ENCODE measurements at places on chromosomes 7 and 10.

- DNase-seq: no peak
These were observed 144.6 kb downstream of the NRCAM start for GRCh38 chr7:108311446-108312168.

- no peak for DNase-seq
These were observed 15.4 kb downstream of the ZNF316 start for GRCh38 chr7:6652446-6653011.

DNA sequence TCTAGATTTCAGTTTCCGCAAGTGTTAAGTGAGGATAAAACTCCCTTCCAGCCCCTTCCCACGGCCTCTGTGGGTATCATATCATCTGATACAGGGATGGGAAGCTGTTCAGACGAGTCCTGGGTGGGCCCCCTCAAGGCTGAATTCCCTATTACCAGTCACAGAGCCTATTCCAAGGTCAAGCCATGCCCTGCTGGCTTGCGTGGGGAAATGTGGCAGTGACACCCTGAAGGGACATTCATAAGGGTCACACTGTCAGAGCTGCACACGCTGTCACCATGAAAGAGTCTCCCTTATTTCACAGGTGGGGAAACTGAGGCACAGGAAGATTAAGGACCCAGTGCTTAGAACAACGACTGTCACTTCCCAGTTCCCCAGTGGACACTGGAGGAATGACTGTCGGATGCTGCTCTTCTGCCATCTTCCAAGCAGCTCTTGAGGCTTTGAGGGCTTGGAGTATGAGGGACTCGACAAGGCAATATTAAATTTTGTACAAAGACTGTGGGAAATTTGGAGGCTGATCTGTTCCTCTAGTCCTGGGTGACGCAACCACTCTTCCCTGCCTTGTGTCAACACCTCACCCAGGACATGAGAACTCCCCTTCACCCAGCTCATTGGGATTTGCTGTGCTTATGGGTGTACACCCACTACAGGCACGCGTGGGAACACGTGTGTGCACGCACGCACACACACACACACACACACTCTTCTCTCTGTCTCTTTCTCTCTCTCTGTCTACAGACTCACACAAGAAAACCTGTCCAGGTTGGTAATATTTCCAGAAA lies 386.0 kb downstream of the RPS24 start:
- DNase-seq: no peak

- DNase-seq: no peak
These were observed 3.7 kb upstream of the PRKAR1B start for GRCh38 chr7:730501-731439.

DNA sequence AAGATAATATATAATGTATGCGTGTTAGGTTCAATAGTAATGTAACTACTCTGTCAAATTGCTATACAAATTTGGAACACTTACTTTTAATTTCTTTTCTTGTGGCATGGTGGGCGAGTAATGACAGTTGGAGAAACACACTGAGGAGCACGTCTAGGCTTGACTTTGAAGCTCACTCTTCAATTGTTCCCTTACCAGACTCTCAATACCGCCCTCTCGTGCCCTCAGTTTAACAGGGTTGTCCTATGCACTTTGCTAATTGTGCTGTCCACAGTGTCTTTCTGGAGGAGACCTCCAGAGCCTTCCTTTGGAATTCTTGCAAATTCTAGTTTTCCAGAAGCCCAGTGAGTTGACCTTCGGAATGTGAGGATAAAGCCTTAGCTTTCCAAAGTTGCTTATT lies 107.2 kb upstream of the RELN start:
- no peak for DNase-seq

- no peak for DNase-seq
These were observed 121.4 kb upstream of the STK17A start for GRCh38 chr7:43461349-43462024.

DNA sequence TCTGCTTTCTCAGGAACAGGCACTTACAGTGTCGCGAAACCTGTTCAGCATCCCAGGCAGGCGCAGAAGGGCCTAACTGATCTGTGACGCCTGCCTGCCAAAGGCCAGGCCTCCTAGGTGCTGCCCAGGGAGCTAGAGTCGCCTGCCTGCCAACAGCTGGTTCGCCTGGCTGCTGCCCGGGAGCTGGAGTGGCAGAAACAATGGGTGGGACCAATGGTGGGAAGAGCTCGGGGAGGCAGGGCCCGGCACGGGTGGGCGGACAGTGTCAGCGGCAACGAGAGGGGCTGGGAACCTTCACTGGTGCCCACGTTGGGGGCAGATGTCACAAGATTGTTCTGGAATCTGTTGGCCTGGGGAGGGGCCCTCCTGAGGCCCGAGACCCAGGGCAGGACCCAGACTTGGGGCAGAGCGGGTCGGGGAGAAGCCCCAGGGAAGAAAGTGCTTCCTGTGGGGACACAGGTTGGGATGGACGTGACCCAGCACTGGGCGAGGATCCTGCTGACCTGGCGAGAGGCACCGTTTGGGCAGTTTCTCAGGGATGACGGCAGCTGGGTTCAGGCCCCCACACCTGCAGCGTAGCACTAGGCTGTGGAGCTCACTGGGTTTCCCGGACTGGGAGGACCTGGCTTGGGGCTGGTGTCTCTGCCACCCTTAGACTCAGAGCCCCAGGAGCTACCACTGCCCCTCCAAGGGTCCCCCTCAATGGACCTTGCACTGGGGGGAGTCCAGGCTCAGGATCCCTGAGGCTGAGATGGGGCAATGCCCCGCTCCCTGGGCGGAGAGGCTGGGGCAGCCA lies 181.8 kb downstream of the ELFN1 start:
- DNase-seq: no peak

All from NCI-H1436 (cell line).